ENCODE measurements at places on chromosomes 1 and 21.

DNA sequence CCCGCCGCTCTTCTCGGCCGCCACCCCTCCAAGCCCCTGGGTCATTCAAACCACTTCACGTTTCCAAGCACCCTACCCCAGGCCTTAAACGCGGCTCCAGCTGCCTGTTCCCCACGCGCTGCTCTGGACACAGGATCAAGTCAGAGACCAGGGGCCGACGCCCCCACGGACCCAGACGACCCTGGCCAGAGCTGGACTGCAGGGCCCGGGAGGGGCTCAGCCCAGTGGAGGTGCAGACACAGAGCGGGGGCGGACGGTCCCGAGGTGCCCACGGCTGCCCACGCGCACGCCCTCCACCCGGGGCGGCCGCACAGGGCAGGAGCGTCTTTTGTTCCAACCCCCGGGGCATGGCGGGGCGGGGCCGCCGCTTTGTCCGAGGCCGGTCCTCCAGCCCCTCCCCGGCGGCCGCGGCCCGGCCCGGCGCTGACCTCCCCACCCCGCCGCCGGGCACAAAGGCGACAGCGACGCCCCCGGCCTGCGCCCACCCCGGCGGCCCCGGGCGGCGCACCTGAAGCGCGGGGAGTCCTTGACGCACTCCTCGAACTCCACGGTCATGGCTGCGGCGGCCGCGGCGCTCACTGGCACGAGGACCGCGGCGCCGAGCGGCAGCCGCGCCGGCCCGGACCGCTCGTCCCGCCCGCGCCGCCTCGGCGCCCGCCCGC is 338 bp downstream of the ACAP3 start:
- DNase-seq: no peak

- DNase-seq: no peak
These were observed 10.7 kb downstream of the MR1 start for GRCh38 chr1:181044449-181044966.

GRCh38 chr1:86489242-86489878 is 20.6 kb downstream of the CLCA1 start:
- no peak for DNase-seq

DNA sequence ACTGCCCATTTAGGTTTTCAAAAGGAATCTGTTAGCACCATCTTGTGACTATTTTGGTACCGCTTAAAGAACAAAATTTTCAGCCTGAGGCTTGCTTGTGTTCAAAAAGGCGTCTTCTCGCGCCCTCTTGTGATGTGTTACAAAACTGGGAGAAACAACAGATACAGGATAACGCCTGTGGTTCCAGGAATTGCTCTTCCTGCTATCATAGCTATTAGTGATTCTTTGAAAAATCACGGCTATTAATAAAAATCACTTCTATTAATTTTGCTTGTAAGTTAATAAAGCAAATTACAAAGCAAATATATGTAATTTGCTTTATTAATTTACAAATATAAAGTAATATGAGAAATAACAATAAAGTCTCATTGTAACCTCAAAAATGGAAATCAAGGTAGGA is 82.2 kb upstream of the ABCD3 start:
- peak; percentile 46 for DNase-seq

- no peak for DNase-seq
These were observed 3.4 kb downstream of the CEP85 start for GRCh38 chr1:26237230-26237966.

- DNase-seq: no peak
These were observed 5.6 kb downstream of the PPP1R15B start for GRCh38 chr1:204405988-204406387.

DNA sequence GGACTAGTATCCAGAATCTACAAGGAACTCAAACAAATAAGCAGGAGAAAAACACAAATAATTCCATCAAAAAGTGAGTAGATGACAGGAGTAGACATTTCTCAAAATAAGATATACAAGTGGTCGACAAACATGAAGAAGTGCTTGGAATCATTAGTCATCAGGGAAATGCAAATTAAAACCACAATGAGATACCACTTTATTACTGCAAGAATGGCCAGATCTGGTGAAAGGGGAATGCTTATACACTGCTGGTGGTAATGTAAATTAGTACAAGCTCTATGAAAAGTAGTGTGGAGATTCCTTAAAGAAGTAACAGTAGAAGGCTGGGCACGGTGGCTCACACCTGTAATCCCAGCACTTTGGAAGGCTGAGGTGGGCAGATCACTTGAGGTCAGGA is 73.8 kb downstream of the POU2F1 start:
- DNase-seq: no peak

DNA sequence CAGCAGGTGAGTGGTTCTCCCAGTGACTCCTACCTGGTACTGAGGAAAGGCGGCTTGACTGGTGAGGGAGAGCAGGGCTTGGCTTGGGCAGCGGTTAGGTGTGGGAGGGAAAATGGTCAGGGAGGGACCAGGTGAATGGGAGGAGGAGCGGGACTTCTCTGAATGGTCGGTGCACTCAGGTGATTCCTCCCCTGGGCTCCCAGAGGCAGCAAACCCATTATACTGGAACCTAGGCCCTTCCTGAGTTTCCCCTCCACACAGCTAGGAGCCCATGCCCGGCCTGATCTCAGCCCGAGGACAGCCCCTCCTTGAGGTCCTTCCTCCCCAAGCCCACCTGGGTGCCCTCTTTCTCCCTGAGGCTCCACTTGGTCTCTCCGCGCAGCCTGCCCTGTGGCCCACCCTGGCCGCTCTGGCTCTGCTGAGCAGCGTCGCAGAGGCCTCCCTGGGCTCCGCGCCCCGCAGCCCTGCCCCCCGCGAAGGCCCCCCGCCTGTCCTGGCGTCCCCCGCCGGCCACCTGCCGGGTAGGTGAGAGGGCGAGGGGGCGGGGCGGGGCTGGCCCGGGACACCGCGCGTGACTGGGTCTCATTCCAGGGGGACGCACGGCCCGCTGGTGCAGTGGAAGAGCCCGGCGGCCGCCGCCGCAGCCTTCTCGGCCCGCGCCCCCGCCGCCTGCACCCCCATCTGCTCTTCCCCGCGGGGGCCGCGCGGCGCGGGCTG is 2.3 kb downstream of the ARTN start:
- DNase-seq: peak; percentile 45

DNA sequence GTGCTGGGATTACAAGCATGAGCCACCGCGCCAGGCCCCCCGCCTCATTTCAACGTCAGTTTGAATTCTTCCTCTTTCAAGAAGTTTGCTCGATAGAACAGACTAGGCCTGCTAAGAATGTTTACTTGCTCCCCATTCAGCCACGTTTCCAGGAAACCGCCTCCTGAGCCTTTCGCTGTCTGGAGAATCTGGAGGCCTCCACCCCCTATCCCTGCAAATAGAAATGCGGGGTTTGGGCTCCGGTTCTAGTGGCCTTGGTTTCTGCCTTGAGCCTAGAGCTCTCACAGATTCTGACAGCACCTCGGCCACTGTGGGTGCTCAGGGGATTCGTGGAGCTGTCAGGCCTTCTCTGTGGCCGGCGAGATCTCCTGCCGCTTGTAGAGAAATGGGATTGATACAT is 84.3 kb downstream of the UBIAD1 start:
- DNase-seq: no peak

- DNase-seq: no peak
These were observed 749 bp downstream of the CITED4 start for GRCh38 chr1:40861224-40862003.

GRCh38 chr1:59064592-59064991 is 232.3 kb upstream of the FGGY start:
- no peak for DNase-seq

- DNase-seq: no peak
These were observed 997 bp downstream of the ZNF362 start for GRCh38 chr1:33257207-33257771.

DNA sequence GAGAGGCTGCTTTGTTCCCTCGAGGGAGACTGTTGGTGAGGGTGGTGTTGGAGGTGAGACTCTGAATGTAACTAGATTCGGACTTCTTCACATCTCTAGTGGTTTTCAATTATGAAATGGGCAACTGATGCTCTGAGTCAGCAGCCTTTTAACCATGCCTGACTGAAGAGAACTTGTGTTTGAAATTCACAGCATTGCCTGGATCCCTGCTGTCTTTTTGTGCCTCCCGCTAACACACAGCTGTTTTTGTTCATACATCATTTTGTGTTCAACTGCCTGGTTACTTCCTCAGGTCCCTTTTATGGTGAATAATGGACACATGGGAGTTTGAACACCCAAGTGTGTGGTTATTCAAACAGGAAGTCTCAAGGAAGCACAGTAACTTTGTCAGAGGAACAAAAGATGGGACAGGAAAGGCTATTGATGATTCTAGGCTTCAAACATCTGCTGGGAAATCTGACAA is 16.8 kb downstream of the LAMC1 start:
- no peak for DNase-seq

GRCh38 chr1:22527122-22527521 is 36.2 kb upstream of the EPHA8 start:
- no peak for DNase-seq

GRCh38 chr1:19528438-19528837 is 43.1 kb upstream of the CAPZB start:
- no peak for DNase-seq

GRCh38 chr1:108048301-108049177 is 83.6 kb upstream of the VAV3 start:
- DNase-seq: no peak

- DNase-seq: no peak
These were observed 179.4 kb downstream of the ZBTB18 start for GRCh38 chr1:244230470-244230869.

GRCh38 chr1:151811181-151811580 is 6.0 kb upstream of the LINGO4 start:
- no peak for DNase-seq

DNA sequence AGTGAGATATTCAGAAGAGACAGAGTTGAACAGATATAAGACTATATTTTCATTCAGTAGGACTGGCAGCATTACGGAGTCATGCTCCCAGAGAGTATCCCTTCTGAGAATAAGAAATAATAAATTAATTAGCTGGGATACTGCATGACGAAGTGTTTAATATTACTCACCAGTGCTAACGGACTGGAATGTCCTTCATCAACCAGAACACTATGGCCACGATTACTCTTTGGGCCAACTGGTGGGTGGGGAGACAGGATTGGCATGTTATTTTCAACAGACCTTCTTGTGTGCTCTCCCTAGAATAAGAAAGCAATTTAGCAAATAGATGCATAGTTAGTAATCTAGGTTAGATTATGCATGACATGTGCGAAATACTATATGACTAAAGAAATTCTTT is 32.4 kb downstream of the ERICH3 start:
- DNase-seq: no peak

DNA sequence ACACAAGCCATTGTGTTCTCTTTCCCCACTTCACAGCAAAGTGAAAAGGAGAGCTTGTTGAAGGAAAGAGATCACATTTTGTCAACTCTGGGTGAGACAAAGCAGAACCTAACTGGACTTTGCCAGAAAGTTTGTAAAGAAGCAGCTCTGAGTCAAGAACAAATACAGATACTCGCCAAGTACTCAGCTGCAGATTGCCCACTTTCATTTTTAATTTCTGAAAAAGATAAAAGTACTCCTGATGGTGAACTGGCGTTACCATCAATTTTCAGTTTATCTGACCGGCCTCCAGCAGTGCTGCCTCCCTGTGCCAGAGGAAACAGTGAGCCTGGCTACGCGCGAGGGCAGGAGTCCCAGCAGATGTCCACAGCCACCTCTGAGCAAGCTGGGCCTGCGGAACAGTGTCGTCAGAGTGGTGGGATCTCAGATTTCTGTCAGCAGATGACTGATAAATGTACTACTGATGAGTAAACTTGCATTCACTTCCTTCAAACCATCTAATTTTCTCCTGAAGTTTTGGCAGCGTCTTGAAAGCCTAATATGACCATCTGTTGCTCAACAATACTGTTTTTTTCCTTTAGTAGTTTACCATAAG is 43.7 kb downstream of the BACH1 start:
- DNase-seq: no peak
